Right lobe of liver (tissue), 6 donors: ENCODE measurements at places on chromosomes 2 and 18. TPM values are rescaled to one million over a fixed set of nuclear protein-coding genes. Genes with fewer than 3 reads are reported as not detected.

The SLC9A4 gene
- not detected for total RNA-seq

The ASTL gene
- not detected for total RNA-seq

DNA sequence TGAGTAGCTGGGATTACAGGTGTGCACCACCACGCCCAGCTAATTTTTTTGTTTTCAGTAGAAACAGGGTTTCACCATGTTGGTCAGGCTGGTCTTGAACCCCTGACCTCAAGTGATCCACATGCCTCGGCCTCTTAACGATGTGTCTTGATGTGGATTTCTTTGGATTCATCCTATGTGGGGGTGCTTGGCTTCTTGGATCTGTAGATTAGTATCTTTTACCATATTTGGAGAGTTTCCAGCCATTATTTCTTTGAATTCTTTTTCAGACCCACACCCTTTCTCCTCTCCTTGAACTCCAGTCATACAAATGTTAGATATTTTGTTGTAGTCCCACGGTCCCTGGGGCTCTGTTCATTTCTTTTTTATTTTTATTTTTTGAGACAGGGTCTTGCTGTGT lies 6.8 kb upstream of the TOGARAM2 start:
- DNase-seq = no peak

- DNase-seq = no peak
Measured at GRCh38 chr2:138475277-138475776, 26.2 kb upstream of the SPOPL start.

DNA sequence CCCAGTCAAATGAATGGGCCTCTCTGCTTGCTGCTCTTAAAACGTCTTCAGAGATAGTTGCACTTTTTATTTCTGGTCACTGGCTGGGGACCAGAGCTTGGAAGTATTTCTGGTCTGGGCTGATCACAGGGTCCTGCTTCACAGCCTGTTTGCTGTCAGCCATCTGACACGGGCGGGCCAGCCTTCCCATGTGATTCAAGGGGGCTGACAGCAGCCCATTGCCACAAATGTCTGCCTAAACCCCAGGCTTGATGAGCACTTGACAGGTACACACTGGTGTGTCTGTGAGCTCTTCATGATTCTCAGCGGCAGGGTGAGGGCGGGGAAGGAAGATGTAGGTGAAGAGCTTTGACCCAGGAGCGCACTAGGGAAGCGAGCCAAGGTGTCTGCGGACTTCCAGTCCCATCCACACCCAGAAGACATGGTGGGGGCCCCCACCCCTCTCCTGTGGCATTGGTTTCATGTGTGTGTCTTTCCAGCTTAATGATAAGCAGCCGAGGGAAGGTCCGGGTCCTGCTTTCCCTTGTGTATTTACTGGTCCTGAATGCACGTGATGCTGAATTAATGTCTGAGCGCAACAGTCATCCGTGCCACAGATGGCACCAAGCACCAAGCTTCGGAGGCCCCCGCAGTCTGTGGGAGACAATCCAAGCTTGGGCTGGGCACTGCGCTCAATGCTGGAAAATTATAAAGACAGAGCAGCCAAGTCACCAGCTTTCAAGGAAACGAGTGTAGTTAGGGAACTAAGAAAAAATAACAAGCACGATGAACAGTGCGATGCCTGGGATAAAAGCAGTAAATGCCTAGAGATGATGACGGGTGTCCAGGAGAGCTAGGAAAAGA lies 73.3 kb downstream of the SH3BP4 start:
- DNase-seq = no peak

DNA sequence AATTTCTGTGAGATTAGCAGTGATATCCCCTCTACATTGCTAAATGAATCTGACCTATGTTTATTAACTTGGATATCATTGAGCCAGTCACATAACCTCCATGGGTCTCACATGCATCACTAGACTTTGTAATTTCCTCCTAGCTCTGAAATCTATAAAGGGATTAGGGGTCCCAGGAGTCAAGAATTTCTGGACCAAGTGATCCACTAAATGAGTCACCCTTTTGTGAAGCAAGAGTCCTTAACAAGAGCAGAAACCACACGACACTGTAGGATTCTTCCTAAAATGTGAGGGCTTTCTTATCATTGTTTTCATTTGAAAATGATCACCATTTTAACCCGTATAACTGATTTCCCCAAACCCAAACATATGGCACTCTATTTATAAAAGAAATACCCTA lies 90.3 kb downstream of the DHRS9 start:
- no peak for DNase-seq

- DNase-seq = no peak
Measured at GRCh38 chr18:77045677-77046076, 86.9 kb downstream of the MBP start.

GRCh38 chr2:118589721-118590120 lies 257.7 kb downstream of the EN1 start:
- no peak for DNase-seq

- peak; percentile 66 for DNase-seq
Measured at GRCh38 chr18:61690418-61691138, 202.2 kb downstream of the RNF152 start.
